ENCODE measurements at places on chromosomes 11 and 22. TPM values are rescaled to one million over a fixed set of nuclear protein-coding genes. Genes with fewer than 3 reads are reported as not detected.

C11orf86 gene
- total RNA-seq: not detected

CREB3L1 gene
- not detected for total RNA-seq

NLRX1 gene
- 6.6 TPM for total RNA-seq

DNA sequence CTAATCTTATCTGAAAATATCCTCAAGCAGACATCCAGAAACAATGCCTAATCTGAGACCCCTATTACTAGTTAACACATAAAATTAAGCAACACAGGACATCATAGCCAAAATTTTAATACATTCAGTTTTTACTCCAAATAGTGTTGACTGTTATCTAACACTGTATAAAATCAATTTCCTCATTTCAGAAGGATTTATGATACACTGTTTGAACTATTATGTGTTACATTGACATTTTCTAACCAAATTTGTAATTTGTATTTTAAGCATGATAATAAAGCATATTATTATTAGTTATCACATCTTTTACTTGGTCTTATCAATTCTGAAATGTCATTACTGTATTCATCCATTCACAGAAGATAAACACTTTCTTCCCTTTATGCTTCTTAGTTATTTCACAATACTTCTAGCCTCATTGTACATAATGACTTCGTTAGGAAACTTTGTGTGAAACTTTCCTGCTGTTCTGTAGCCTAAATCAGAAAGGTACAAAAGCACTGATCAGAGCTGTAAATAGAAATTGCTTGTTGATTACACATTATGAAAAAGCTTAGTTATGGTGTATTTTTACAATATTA is 1248.9 kb downstream of the JRKL start:
- H3K4me3 ChIP-seq: no peak overlapping the region
- H3K36me3 ChIP-seq: no peaks in the 10 kb centered on the region
- H3K27me3 ChIP-seq: no peaks in the 10 kb centered on the region
- H3K4me1 ChIP-seq: no peaks in the 10 kb centered on the region
- no peak overlapping the region for H3K27ac ChIP-seq

DNA sequence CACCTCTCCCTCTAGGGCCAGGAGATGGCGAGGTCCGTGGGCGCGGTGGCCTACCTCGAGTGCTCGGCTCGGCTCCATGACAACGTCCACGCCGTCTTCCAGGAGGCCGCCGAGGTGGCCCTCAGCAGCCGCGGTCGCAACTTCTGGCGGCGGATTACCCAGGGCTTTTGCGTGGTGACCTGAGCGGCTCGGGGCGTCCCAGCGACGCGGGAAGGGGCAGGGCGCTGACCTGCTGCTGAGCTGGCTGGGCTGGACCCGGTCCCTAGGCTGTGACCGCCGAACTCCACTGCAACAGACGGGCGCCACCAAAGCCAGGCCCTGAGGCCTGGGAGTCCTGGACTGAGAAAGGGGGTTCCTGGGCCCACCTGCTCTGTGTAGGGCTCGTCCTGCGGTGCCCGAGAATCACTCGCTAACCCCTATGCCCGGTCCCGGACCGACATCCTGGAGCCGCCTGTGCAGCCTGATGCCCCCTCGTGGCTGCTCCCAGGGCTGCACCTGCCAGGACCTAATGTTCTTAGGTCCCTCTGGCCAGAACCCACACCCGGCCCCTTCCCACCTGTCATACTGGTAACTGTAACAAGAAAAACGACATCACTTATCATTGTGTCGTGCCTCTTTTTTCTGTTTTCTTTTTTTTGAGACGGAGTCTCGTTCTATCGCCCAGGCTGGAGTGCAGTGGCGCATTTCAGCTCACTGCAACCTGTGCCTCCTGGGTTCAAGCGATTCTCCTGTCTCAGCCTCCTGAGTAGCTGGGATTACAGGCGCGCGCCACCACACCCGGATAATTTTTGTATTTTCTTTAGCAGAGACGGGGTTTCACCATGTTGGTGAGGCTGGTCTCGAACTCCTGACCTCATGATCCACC is 15.0 kb downstream of the RHOD start:
- H3K36me3 ChIP-seq: no peaks in the 10 kb centered on the region
- H3K4me1 ChIP-seq: peaks cover 5% of the 10 kb centered on the region
- H3K27me3 ChIP-seq: peaks cover 20% of the 10 kb centered on the region
- peak overlapping the region; percentile 76 for H3K4me3 ChIP-seq

DNA sequence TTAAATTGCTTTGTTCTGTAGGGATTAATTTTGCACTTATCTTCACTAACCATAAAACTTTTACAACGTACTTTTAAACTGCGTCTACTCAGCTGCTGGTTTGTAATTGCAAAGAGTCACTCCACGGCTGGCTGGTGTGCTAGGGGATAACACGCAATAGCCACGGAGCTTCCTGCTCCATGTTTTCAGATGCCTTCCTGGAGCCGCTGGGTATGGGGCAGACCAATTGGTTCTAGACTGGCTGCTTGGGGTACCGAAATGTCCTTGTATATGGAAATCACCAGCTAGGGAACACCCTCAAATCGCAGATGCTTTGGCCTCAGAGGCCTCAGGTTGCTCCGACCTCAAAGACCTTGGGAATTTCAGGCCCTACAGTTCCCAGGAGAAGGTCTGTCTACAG is 3.8 kb upstream of the CSNK2A3 start:
- H3K27me3 ChIP-seq: peaks cover 65% of the 10 kb centered on the region
- H3K27ac ChIP-seq: no peak overlapping the region
- no peaks in the 10 kb centered on the region for H3K36me3 ChIP-seq
- no peaks in the 10 kb centered on the region for H3K4me1 ChIP-seq
- DNase-seq: no peak

DNA sequence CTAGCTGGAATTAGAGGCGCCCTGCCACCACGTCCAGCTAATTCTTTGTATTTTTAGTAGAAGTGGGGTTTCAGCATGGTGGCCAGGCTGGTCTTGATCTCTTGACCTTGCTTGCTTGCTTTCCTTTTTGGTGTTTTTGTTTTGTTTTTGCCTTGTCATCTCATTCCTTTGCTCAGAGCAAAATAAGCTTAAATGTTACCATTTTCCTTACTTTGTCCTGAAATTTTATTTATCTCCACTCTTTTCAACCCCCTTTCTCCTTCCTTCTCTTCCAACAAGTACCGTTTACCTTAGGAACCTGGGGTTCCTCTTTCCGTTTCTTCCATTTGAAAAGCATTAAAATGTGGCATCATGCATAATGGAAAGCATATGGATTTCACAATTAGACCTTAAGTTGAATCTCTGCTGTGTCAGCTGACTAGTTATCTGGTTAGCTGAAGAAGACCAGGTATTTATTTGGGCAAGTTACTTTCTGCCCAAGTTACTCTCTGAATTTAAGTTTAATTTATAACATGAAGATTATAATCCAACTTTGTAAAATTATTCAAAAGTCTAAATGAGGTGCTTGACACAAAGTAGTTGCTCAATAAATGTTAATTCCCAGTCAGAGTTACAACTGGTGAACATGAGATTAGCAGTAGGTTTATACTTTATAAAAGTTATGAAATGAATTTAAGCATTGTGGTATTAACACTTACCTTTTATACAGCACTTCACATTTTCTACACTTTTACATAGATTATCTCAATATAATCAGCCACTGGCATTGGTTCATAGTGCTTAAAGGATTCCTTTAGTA is 69.7 kb downstream of the PRMT3 start:
- peaks cover 14% of the 10 kb centered on the region for H3K4me1 ChIP-seq
- H3K27me3 ChIP-seq: no peaks in the 10 kb centered on the region
- peaks cover 7% of the 10 kb centered on the region for H3K36me3 ChIP-seq
- DNase-seq: no peak
- H3K4me3 ChIP-seq: no peak overlapping the region
- no peak overlapping the region for H3K27ac ChIP-seq

DNA sequence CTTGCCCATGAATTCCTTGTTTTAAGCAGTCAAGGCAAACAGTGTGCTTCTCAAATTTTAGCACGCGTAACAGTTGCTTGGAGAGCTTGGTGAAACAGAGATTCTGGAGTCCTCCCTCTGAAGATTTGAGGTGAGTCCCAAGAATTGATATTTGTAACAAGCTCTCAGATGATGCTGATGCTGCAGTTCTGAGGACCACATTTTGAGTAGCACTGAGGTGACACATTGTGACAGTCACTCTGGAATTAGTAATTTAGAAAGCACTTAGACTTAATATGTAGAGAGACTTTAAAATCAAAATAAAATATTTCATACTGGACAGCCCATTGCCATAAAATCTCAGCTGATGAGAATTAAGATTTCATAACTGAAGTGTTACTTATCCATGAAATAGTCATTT is 38.5 kb downstream of the DNAJC24 start:
- H3K4me3 ChIP-seq: no peak overlapping the region
- no peaks in the 10 kb centered on the region for H3K27me3 ChIP-seq
- peaks cover 8% of the 10 kb centered on the region for H3K4me1 ChIP-seq
- DNase-seq: no peak

GRCh38 chr11:93169950-93170561 is 27.7 kb downstream of the SLC36A4 start:
- H3K36me3 ChIP-seq: no peaks in the 10 kb centered on the region
- no peaks in the 10 kb centered on the region for H3K27me3 ChIP-seq
- no peak overlapping the region for H3K4me3 ChIP-seq
- H3K27ac ChIP-seq: no peak overlapping the region
- no peak for DNase-seq

DNA sequence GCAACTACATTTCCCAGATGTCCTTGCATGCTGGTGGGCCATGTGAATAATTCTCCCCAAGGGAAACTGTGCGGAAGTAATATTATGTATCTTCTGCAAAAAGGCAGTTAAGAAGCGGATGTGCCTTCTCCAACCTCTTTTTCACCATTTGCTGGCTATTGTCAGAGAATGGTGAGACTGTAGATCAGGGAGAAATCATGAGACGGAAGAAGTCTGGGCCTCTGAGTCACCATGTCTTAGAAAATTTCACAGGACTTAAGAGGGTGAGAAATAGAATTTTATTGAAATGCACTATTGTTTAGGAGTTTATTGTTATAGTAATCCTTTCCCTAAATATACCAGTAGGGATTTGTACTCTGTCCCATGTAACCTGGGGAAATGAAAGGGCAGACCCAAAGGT is 298.7 kb upstream of the ZC3H12C start:
- H3K4me1 ChIP-seq: no peaks in the 10 kb centered on the region
- no peaks in the 10 kb centered on the region for H3K36me3 ChIP-seq
- H3K4me3 ChIP-seq: no peak overlapping the region
- DNase-seq: no peak
- no peak overlapping the region for H3K27ac ChIP-seq
- no peaks in the 10 kb centered on the region for H3K27me3 ChIP-seq

DNA sequence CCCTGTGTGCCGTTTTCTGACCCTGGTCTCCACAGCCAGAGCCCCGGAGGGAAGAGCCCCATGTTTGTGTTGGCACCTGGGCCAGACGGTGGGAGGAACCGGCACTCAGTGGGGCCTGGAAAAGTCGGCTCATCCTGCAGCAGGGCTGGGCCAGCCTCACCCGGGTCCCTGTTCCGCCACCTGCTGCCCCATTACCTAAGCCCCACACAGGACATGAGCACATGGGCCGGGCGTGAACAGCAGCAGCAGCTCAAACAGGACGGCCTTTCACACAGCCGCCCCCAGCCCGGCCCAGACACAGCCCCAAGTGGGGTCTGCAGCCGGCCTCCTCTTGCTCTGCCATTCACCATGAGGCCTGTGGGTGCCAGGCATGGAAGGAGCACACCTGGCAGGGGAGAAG is 302.4 kb downstream of the MN1 start:
- H3K4me3 ChIP-seq: no peak overlapping the region
- no peaks in the 10 kb centered on the region for H3K27me3 ChIP-seq
- no peaks in the 10 kb centered on the region for H3K4me1 ChIP-seq
- H3K36me3 ChIP-seq: no peaks in the 10 kb centered on the region
- no peak for DNase-seq

- H3K4me3 ChIP-seq: peak overlapping the region; percentile 97
- H3K27ac ChIP-seq: peak overlapping the region; percentile 81
- no peak for DNase-seq
- peaks cover 16% of the 10 kb centered on the region for H3K4me1 ChIP-seq
These were observed 586 bp downstream of the TTLL1 start for GRCh38 chr22:43088627-43088983.

DNA sequence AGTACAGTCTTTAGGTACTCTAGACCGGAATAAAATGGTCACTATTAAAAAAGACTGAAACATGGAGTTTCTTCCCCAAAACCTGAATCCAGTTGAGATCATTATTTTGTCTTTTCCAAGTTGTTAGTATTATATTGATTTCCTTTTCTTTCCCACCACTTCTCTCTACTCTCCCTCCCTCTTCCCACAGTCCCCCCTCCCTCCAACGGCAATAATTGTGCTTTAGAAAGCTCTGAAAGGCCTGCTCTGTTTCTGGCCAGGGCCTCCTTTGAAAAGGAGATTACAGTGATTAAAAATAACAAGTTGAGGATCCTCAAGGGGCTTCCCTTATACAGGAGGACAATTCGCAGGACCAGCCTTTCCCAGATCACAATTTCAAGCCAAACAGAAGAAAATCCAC is 3.5 kb downstream of the SPON1 start:
- H3K4me3 ChIP-seq: peak overlapping the region; percentile 21
- DNase-seq: no peak
- peaks cover 21% of the 10 kb centered on the region for H3K4me1 ChIP-seq
- H3K36me3 ChIP-seq: peaks cover 4% of the 10 kb centered on the region
- H3K27me3 ChIP-seq: peaks cover 61% of the 10 kb centered on the region
- H3K27ac ChIP-seq: no peak overlapping the region

GRCh38 chr11:352456-353031 is 16.8 kb upstream of the B4GALNT4 start:
- H3K27ac ChIP-seq: peak overlapping the region; percentile 8
- H3K36me3 ChIP-seq: no peaks in the 10 kb centered on the region
- peaks cover 13% of the 10 kb centered on the region for H3K4me1 ChIP-seq
- no peak overlapping the region for H3K4me3 ChIP-seq

DNA sequence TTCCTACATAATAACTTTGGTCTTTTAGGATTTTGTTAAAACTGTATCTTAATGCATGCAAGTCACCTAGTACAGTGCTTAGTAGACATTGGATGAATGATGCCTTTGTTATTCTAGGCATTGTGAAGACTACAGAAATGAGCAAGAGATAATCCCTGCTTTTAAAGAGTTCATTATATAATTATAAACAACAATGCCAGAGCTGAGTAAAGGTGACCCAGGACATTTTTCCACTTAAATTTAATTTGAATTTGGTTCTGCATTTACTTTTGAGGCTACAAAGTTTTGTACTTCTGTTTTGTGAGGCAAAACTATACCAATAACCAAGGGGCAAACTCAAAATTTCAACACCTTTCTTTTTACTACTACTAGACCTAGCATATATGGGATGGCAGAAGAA is 182.0 kb upstream of the SESN3 start:
- H3K27me3 ChIP-seq: no peaks in the 10 kb centered on the region
- H3K4me3 ChIP-seq: no peak overlapping the region
- no peak for DNase-seq
- no peak overlapping the region for H3K27ac ChIP-seq

DNA sequence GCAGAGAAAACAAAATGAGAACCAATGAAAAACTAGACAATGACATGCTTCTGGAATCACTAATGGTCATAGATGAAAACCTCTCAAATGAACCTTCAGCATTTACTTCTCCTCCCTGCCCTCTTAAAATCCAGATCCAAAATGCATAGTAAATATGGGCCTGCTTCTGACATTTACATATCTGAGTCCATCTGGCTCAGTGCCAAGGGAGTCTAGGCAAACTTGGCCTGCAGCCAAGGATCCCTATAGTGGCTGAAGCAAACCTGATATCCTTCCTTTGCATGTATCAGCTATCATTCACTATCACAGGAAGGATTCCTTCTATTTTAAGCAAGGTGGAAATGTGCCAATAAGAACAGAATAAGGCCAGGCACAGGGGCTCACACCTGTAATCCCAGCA is 104.8 kb downstream of the C11orf58 start:
- H3K27ac ChIP-seq: no peak overlapping the region
- H3K36me3 ChIP-seq: peaks cover 7% of the 10 kb centered on the region
- no peaks in the 10 kb centered on the region for H3K27me3 ChIP-seq
- DNase-seq: no peak
- H3K4me1 ChIP-seq: peaks cover 4% of the 10 kb centered on the region

Data from T-helper 17 cell (primary cell).